ENCODE measurements at places on chromosomes 4 and X.

DNA sequence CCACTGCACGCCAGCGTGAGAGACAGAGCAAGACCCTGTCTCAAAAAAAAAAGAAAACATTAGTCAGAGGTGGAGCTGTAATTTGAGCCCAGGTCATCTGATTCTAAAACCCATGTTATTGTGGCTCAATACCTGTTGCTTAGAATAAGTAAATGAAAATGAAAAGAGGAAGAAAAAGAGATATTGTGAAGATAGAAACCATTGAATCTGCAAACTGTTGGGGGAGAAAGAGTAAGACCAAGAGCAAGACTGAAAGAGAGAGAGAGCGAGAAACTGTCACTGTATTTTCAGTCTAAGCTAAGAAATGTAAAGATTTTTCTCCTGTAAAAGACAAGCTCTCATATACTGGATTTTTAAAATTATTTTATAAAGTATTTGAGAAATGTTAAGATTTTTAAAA is 9.7 kb upstream of the IGSF1 start:
- no peak for DNase-seq

- no peak for DNase-seq
These were observed 12.6 kb upstream of the GABRE start for GRCh38 chrX:151987108-151987507.

GRCh38 chr4:112225157-112225556 is 6.4 kb upstream of the AP1AR start:
- DNase-seq, result no peak

- DNase-seq, result no peak
These were observed 79.6 kb upstream of the PLAC1 start for GRCh38 chrX:134737721-134738369.

GRCh38 chr4:78776079-78776728 is at the start of gene BMP2K:
TSS of gene BMP2K (plus strand) at chr4:78776350. CDS start at chr4:78776544, 194 bp downstream.
- DNase-seq, result peak; percentile 66

DNA sequence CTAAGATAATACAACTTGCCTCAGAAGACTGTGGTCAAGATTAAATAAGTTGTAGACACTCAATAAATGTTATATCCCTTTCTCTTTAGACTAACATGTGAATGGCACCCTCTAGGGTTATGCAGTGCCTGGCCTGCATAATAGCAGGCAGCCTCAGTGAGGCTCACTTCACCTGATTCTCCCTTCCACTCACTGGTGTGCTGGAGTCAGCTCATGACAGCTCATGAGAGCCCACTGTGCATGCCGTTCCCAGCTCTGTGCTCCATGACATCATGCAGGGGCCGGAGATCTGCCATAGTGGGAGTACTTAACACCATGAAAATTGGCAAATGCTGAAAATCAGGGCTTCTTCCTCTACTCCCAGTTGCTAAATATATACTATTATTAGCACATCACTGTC is 64.5 kb downstream of the TEC start:
- no peak for DNase-seq

DNA sequence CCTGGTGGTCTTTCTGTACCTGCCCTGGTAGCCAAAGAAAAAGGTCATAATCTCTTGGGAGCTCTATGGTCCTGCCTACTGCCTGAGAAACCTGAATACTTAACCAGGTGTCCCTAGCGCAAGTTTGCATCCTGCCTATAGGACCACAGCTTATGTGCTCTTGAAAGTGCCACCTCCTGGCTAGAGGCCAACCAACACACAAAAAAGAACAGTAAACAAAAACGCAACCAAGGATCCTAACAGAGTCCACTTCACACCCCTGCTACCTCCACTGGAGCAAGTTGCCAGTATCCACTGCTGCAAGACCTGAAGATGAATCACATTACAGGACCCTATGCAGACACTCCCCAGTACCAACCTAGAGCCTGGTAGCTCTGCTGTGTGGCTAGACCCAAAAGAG is 103.2 kb upstream of the PABPC5 start:
- DNase-seq, result no peak

DNA sequence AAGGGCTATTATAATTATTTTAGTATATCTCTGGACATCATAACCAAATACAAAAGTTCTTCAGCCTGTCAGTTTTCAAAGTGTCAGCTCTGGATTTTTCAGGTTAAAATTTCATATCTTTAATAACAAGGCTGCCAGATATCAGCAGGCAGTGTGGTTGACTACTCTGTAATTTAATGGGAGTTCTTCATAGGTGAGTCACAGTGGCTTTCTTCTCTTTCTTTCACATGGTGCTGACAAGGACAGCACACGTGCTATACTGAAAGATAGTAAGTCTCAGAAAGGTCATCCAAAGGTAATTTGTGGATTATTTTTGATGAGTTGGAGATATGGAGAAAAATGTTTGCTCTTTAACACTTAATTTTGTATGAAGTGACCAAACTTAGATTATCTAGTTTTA is 43.2 kb downstream of the GALNT7 start:
- no peak for DNase-seq

DNA sequence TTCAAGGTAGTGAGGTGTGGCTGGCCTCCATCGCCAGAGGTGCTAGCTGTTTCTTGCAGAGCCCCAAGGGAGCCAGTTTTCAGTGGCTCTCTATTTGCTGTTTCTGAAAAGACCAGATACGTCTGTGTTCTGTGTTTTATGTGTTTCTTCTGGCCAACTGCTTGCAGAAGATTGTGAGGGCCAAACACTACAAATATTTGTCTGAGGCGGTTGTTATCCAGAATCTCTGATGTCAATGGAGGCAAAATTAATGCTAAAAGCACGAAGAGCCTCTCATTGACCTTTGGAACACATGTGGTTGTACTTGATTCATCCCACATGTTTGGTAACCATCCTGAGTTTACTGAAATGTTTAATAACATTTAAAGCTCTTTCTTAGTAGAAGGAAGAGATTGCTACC is 113.9 kb downstream of the CT47B1 start:
- DNase-seq, result no peak
